ENCODE measurements at places on chromosomes 3 and 15. TPM values are rescaled to one million over a fixed set of nuclear protein-coding genes. Genes with fewer than 3 reads are reported as not detected.

GRCh38 chr3:65855370-65856100, 183.2 kb downstream of the MAGI1 start:
- DNase-seq = no peak
- H3K4me1 ChIP-seq = peaks cover 25% of the 10 kb centered on the region
- H3K4me3 ChIP-seq = no peak overlapping the region
- peaks cover 2% of the 10 kb centered on the region for H3K27me3 ChIP-seq
- no peaks in the 10 kb centered on the region for H3K36me3 ChIP-seq

DNA sequence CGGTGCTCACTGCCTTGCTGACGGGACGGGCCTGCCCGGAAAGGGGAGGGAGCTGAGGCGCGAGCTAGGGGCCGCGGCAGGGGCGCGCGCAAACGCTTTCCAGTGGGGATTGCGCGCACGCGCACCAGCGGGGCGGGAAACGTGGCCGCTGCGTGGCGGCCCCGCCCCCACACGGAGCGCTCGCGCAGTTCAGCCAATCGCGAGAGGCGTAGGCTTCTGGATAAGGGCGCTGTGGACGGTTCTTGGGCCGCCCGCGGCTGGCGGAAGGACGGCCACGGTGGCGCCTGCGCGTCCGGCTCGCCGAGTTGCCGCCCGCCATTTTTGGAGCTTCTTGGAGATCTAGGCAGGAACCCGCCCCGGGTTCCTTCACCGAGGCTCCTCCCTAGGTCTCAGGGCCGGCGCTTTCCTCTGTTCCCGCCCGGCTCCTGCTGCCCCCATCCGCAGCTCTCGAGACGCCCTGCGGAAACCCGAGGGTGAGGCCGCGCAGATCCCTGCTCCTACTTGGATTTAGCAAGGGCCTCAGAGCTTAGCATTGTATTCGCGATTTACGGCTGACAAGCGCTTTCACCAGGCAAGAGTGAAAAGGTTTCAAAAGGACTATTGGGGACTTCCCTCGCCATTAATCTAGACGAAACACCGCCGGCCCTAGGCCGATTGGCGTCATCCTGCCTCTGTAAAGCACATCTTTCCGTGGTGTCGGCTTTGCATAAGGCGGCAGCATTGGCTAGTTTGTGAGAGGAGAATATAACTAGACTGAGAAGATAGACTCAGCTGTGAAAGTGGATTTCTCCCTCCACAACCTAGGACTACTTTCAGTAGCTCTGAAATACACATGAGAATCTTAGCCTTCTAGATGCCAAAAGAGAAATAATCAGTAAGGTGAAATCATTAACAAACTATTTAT, 496 bp upstream of the STAG1 start:
- H3K4me1 ChIP-seq = peaks cover 39% of the 10 kb centered on the region
- peaks cover 14% of the 10 kb centered on the region for H3K27me3 ChIP-seq
- H3K27ac ChIP-seq = peak overlapping the region; percentile 96
- H3K4me3 ChIP-seq = peak overlapping the region; percentile 94

GRCh38 chr15:66389859-66390381, 3.2 kb downstream of the MAP2K1 start:
- no peak overlapping the region for H3K27ac ChIP-seq
- peaks cover 56% of the 10 kb centered on the region for H3K4me1 ChIP-seq
- peaks cover 4% of the 10 kb centered on the region for H3K27me3 ChIP-seq
- DNase-seq = no peak
- peaks cover 16% of the 10 kb centered on the region for H3K36me3 ChIP-seq

DNA sequence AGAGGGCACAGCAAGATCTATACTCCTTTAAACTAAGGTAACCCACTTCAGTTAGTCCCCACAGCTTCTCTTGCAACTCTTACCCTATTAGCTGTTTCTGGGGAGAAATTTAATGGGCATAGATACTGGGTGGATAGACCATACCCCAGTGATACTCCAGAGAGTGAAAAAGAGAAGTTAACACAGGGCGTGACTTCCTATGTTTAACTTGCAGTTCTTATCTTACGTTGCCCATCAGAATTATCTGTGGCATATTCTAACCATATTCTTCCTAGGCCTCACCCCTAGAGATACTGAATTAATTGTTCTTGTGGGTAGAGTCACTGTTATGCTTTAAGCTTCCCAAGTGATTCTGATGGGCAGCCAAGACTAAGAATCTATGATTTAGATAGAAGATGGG, 485.4 kb upstream of the TPRG1 start:
- no peaks in the 10 kb centered on the region for H3K27me3 ChIP-seq
- no peaks in the 10 kb centered on the region for H3K36me3 ChIP-seq
- no peak overlapping the region for H3K27ac ChIP-seq
- no peak overlapping the region for H3K4me3 ChIP-seq
- H3K4me1 ChIP-seq = peaks cover 10% of the 10 kb centered on the region
- DNase-seq = no peak

DNA sequence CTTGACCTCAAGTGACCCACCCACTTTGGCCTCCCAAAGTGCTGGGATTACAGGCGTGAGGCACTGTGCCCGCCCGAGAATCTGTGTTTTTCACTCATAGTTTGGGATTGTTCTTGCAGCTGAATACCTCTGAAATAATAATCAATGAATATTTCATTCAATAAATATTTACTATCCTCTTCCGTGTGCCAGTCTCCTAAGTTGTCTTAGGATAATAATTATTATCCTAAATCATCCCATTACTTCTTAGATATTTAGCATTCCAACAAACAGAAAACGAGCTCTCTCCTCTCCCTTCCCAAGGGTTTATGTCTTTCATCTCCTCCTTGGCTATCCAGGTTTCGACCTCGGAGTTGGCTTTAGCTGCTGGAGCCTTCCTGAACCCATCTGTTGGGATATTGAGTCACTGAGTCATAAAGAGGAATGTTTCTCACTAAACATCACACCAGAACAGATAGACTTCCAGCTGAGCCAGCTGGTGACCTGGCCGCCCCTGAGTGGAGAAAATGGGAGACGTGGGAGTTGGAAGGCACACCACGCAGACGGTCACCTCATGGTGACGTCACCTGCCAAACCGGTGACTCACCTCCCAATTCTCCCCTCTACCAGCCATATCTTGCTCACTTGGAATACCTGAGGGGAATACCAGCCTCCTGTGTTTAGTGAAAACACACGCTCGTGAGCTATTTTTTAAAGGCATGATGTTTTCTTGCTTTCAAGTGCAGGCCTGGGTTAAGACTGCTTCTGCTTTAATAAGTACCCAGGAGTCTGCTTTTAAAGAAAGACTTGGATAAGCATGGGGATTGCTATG, 43.9 kb downstream of the BHLHE40 start:
- DNase-seq = no peak
- peaks cover 12% of the 10 kb centered on the region for H3K4me1 ChIP-seq
- H3K4me3 ChIP-seq = no peak overlapping the region
- no peaks in the 10 kb centered on the region for H3K36me3 ChIP-seq
- peaks cover 9% of the 10 kb centered on the region for H3K27me3 ChIP-seq

- H3K4me3 ChIP-seq = no peak overlapping the region
- H3K4me1 ChIP-seq = no peaks in the 10 kb centered on the region
- DNase-seq = no peak
- peaks cover 7% of the 10 kb centered on the region for H3K27me3 ChIP-seq
- H3K27ac ChIP-seq = no peak overlapping the region
- peaks cover 22% of the 10 kb centered on the region for H3K36me3 ChIP-seq
Observed at GRCh38 chr15:41870689-41871081, 23.2 kb downstream of the SPTBN5 start.

DNA sequence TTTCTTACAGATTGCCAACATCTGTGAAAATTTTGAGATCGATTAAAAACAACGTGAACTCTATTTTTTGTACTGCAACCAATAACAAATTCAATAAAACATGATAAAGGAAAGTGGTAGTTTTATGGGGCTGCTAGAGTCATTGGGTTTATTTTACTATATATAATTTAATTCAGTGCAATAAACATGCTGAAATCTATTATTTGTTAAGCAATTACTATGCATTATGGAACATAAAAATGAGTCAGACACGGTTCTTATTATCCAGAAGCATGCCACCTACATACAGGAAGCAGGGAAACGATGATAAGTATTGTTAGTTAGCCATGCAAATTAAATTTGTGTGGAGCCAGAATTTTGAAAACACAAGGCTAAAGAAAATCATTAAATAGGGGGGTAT, 27.2 kb downstream of the NPHP3 start:
- peaks cover 2% of the 10 kb centered on the region for H3K27me3 ChIP-seq
- DNase-seq = no peak
- H3K27ac ChIP-seq = no peak overlapping the region
- H3K4me1 ChIP-seq = no peaks in the 10 kb centered on the region

GRCh38 chr3:160486459-160486869, 36.9 kb upstream of the TRIM59 start:
- no peaks in the 10 kb centered on the region for H3K36me3 ChIP-seq
- DNase-seq = no peak
- H3K4me1 ChIP-seq = peaks cover 10% of the 10 kb centered on the region
- H3K4me3 ChIP-seq = no peak overlapping the region
- H3K27me3 ChIP-seq = peaks cover 1% of the 10 kb centered on the region

- no peaks in the 10 kb centered on the region for H3K4me1 ChIP-seq
- H3K27ac ChIP-seq = no peak overlapping the region
- no peak for DNase-seq
- no peaks in the 10 kb centered on the region for H3K36me3 ChIP-seq
- no peak overlapping the region for H3K4me3 ChIP-seq
- no peaks in the 10 kb centered on the region for H3K27me3 ChIP-seq
Observed at GRCh38 chr3:180626844-180627243, 24.9 kb downstream of the TTC14 start.

DNA sequence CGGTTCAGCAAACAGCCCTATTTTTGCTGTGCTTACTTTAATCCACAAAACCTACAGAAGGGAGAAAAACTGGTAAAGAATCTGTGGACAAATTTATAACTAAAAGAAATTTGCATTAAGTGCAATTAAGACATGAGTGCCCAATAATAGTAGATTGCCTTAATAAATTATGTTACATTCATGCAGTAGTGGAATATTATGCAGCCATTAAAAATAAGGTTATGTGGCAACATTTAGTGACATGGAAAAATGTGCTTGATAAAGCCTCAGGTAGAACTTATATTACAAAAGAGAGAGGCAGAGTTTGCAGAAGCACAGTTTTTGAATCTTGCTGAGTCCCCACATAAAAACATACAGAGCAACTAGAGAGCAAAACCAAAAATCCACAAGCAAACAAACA, 253.0 kb downstream of the FOXP1 start:
- no peaks in the 10 kb centered on the region for H3K4me1 ChIP-seq
- peaks cover 6% of the 10 kb centered on the region for H3K36me3 ChIP-seq
- no peak for DNase-seq
- H3K4me3 ChIP-seq = no peak overlapping the region
- no peak overlapping the region for H3K27ac ChIP-seq

DNA sequence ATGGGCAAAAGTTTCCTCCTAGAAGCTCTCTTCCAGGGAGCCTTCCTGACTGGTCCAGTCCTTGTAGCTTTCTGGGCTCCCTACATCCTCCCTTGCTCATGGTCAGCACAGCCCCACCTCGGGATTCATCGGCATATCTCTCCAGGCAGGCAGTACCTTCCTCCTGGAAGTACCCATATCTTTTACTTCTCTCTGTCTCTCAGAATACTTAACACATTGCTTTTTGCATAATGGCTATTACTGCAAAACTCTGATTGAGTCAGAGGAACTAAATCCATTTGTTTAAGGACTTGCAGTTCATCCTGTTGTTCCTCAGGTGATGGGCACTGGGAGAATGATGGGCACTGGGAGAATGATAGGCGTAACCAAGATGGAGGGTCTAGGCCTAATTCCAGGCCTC, 13.8 kb upstream of the ZBTB38 start:
- no peak for DNase-seq
- no peak overlapping the region for H3K27ac ChIP-seq
- H3K27me3 ChIP-seq = peaks cover 4% of the 10 kb centered on the region

DNA sequence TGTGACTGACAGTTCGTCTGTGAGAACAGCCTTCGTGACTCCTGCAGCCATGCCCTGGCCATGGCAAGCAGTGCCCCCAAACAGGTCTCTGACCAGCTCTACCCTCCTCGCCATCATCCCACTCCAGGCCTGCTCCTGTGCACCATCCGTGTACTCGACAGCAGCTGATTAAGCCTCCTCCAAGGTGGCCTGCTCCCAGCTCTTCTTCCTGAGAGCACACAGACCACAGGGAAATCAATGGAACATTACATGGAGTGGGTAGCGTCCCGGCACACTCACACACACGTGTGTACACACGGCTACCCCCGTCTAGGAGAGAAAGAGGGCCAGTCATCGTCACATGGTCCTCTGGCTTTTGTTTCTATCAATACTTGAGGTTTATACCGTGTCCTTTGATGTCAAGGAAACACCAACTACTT, 21.1 kb downstream of the ANXA2 start:
- no peak overlapping the region for H3K27ac ChIP-seq
- no peak for DNase-seq
- H3K36me3 ChIP-seq = peaks cover 17% of the 10 kb centered on the region

- H3K4me1 ChIP-seq = peaks cover 13% of the 10 kb centered on the region
- DNase-seq = no peak
- H3K27ac ChIP-seq = no peak overlapping the region
- H3K4me3 ChIP-seq = no peak overlapping the region
Observed at GRCh38 chr3:193498215-193498614, 56.5 kb downstream of the ATP13A4 start.

DNA sequence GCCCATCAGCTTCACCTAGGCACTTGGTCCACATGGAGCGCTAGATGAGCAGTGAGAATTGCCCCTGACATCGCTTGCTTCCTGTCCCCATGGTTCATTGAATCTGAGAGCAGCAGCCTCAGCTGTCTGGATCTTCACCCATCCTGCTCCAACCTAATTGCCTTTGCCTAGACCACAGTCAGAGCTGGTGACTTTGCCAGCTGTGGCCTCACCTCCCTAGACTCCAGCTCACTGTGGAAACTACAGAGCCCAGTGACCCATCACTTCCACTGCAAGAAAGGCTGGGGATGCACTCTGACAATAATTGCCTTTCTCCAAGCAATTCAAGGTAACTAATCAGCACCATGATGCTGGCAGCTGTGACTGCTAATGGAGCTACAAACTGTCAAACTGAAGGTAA, 30.6 kb upstream of the SLC6A1 start:
- H3K36me3 ChIP-seq = no peaks in the 10 kb centered on the region
- H3K27me3 ChIP-seq = peaks cover 4% of the 10 kb centered on the region
- no peak for DNase-seq
- H3K27ac ChIP-seq = no peak overlapping the region
- H3K4me3 ChIP-seq = no peak overlapping the region
- H3K4me1 ChIP-seq = no peaks in the 10 kb centered on the region

GRCh38 chr3:188539631-188540194, 385.8 kb downstream of the LPP start:
- peaks cover 2% of the 10 kb centered on the region for H3K27me3 ChIP-seq
- peaks cover 25% of the 10 kb centered on the region for H3K4me1 ChIP-seq
- no peak overlapping the region for H3K4me3 ChIP-seq
- no peak for DNase-seq

- no peaks in the 10 kb centered on the region for H3K4me1 ChIP-seq
- no peak overlapping the region for H3K27ac ChIP-seq
- peak; percentile 22 for DNase-seq
- H3K36me3 ChIP-seq = no peaks in the 10 kb centered on the region
Observed at GRCh38 chr3:115922681-115923347, 299.5 kb downstream of the GAP43 start.

GRCh38 chr15:92711457-92711831, 55.9 kb upstream of the FAM174B start:
- H3K36me3 ChIP-seq = no peaks in the 10 kb centered on the region
- no peak for DNase-seq
- H3K4me3 ChIP-seq = no peak overlapping the region
- H3K4me1 ChIP-seq = peaks cover 5% of the 10 kb centered on the region

PPP4R2 gene
- 100.0 TPM for total RNA-seq

GATM gene
- total RNA-seq = 3.5 TPM

RHCG gene
- total RNA-seq = not detected

PRTG gene
- total RNA-seq = 165 TPM

PPP2R3A gene
- 19.3 TPM for total RNA-seq

CYP8B1 gene
- not detected for total RNA-seq

SNX1 gene
- 128 TPM for total RNA-seq

ZNF660 gene
- 15.5 TPM for total RNA-seq

TTLL13 gene
- total RNA-seq = not detected

CLSTN2 gene
- 0.74 TPM for total RNA-seq

PARP3 gene
- total RNA-seq = 4.6 TPM

EPHA3 gene
- not detected for total RNA-seq
